Mucosa of gallbladder (tissue), 1 donor: ENCODE measurements at places on chromosomes 1 and 21. TPM values are rescaled to one million over a fixed set of nuclear protein-coding genes. Genes with fewer than 3 reads are reported as not detected.

The NBPF6 gene
- not detected for total RNA-seq

The KRTAP10-6 gene
- total RNA-seq = not detected

DNA sequence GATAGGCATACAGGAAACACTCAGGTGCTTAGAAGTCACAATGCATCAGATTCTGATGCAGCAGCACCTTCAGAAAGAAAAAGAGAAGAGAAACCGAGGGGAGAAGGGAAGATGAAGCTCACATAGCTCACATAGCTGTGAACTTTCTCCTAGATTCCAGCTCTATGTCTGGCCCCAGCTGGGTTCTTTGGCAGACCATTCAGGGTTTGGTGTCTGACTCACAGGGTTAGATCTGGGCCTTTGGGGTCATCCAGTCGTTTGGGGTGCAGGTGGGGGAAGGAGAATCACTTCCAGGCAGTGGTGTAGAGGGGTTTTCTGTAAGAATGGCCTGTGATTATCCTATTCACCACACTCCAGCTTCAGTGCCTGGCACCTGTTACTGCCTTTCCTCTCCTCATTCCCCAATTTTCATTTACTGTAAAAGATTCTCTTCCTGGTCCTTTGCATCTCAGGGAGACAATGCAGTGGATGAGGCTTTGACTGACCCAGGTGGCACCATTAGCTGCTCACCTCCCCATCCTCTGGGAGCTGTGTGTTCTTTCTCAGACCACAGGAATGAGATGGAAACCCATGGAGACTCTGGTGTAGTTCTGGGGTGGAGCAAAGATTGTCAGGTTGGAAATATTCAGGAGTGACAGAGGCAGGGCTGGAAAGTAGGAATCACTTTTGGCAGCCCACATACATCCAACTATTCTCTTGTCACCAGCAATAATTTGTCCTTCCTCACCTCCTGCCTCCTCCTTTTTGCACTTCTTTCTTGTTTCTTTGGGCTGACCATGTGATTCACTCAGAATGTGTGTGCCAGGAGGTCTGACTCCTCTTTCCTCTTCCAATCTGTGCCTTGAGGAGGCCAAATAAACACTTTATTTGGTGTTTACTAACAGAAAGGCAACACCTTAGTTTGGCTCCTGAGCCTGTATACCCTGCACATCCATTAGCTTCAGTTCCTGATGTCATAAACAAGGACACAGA lies 103.3 kb downstream of the PAPPA2 start:
- DNase-seq = no peak

- no peak for DNase-seq
Observed at GRCh38 chr1:20494609-20495311, 8.8 kb upstream of the CAMK2N1 start.

DNA sequence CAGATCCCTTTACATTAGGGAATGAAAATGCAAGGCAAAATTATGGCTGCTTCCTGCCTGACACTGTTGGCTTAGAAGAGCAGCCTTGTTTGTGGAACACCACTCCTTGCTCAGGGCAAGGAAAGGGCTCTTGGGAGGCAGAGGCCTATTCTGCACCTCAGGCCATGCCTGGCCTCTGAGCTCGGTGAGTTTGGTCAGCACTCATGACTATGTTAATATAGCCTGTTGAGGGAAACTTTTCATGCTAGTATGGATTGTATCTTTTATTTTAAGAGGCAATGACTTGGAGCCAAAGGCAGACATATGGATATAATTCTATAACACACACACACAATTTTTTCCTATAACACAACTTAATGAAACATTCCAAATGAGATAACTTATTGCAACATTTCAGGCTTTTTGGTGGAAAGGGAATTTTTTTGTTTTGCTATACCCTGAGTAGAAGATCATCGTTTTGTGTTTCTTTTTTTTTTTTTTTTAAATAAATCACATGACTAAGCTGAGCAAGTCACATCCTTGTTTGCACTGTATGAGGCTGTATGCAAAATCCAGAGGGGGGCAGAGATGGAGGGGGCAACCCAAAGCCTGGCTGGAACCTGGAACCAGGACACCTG lies 5.6 kb upstream of the YRDC start:
- DNase-seq = no peak

DNA sequence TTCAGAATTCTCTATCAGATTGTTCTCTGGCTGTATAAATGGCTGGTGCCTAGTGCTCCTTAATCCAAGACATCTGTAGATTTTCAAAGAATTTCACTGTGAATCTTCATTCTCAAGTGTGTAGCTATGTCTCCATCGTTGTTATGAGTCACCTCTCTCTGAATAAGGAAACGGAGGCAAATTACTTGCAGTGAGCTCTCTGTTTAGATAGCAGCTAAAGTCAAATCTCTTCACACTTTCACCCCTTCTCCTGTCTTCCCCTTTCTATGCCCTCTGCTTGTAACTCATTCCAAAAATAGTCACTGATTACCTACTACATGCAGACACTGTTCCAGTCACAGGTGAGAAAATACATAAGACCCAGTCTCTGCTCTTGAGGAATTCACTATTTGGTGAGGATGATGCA lies 39.7 kb downstream of the CHML start:
- no peak for DNase-seq

DNA sequence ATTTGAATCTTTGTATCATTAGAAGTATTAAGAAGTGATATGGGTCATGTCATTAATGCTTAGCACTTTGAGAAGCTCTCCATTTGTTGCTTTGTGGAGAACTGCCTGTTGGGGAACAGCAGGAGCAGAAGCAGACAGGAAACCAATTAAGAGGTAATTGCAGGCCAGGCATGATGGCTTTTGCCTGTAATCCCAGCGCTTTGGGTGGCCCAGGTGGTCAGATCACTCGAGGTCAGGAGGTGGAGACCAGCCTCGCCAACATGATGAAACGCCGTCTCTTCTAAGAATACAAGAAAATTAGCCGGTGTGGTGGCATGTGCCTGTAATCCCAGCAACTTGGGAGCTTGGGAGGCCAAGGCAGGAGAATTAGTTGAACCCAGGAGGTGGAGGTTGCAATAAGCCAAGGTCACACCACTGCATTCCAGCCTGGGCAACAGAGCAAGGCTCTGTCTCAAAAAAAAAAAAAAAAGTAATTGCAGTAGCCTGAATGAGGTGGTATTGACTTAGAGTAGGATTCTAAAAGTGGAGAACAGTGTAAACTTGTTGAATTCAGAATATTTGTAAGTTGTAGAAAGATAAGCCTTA lies 57.8 kb upstream of the FASLG start:
- no peak for DNase-seq

GRCh38 chr1:54742282-54742681 lies 22.0 kb downstream of the PARS2 start:
- no peak for DNase-seq

DNA sequence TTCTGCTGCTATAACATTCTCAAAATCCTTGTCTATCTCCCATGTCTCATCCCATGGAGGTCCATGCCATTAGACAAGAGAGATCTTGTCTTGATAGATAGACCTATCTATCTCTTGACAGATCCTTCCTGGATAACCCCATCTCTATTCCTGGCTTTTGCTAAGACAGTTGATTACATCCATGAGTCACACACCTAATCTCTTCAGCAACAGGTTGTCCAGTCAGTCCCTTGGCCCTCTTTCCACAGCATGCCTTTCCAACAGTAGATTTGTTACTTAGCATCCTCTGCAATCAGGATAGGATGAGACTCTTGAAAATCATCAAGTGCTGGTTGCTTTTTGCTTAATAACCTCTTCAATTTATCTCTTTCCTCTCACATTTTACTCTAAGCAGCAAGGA lies 46.6 kb downstream of the TRMT1L start:
- DNase-seq = no peak

DNA sequence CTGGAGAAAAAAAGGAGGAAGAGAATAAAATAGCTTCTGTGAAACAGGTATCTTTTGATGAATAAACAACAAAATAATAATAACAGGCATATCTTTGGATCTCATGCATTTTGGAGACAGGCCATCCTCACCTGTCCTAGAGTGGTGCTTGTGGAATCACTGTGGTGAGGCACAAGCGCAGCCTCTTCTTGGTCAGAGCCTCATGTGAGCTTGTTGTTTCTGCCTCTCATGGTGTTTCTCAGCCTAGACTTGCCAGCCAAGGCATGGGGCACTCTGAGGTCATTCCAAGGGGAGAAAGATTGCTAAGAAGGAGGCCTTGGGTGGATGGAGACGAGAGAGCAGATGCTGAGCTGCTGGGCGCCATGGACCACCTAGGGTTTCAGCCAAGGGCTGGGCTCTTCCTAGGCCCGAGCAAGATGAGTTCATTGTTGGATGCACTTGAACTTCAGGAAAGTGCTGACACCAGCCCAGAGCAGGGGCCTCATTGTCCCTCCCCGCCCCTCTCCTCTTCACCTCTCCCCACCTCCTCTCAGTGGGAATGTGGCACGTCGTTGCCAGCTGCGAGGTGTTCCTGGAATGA lies 49.5 kb downstream of the ATP5PO start:
- no peak for DNase-seq

DNA sequence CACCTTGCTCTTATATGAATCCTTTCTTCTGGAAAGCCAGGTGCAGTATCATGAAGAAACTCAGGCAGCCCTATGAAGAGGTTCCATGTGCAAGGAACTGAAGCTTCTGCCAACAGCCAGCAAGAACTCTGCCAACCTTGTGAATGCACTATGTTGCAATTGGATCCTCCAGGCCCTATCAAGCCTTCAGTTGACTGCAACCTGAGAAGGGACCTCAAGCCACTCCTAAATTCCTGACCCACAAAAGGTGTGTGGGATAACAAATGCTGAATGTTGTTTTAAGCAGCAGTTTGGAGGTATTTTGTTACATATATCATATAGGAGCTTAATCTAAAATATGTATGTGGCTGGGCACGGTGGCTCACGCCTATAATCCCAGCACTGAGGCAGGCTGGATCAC lies 84.0 kb downstream of the RERE start:
- no peak for DNase-seq

DNA sequence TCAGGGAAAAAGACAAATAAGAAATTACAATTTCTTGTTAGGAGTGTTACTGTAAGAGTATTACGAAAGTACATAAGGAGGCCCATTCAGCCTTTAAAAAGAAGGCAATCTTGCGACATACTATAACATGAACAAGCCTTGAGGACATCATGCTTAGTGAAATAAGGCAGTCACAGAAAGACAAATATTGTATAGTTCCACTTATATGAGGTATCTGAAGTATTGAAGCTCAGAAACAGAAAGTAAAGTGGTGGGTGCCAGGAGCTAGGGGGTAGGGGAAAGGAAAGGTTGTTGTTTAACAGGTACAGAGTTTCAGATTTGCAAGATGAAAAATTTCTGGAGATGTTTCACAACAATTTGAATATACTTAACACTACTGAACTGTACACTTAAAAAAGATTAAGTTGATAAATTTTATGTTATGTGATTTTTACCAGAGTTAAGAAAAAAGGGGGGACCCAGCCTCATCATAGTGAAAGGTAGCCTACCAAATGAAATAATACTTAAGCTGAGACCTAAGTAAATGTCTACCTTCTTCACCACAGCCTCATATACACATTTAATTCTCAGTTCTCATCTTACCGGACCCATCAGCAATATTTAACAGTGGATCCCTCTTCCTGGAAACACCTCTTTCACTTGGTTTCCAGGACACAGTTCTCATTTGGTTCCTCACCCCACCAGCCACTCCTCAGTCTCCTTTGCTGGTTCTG lies 19.5 kb downstream of the USP24 start:
- no peak for DNase-seq
